ENCODE measurements at places on chromosomes 2 and 18.

- DNase-seq = no peak
Measured at GRCh38 chr18:79540904-79541282, 138.7 kb upstream of the CTDP1 start.

GRCh38 chr2:12637754-12638153, 79.0 kb upstream of the TRIB2 start:
- no peak for DNase-seq

DNA sequence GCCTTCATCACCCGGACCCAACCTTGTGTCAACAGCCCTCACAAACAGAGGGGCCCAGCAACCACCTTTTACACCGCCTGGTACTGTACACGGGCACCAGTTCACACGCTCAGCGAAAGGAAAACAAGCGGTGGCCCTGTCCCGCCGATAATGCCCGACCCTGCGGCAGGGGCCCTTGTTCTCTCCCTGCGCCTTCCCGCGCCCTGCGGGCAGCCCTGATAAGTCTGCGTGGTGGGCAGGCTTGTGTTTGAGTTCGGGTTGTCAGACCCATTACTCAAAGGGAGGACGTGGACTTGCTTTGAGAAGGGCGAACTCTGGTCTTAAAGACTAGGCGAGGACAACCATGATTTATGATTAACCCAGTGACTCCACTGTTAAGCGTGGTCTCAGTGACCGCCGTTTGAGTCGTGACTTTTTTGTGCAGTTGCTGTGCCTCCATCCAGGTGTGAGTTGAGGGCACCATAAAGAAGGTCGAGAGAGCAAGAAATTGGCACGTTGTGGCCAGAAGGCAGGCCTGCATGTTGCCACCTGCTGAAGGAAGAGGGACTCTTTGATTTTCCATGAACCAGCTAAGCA, 167.4 kb upstream of the GATA6 start:
- DNase-seq = no peak

DNA sequence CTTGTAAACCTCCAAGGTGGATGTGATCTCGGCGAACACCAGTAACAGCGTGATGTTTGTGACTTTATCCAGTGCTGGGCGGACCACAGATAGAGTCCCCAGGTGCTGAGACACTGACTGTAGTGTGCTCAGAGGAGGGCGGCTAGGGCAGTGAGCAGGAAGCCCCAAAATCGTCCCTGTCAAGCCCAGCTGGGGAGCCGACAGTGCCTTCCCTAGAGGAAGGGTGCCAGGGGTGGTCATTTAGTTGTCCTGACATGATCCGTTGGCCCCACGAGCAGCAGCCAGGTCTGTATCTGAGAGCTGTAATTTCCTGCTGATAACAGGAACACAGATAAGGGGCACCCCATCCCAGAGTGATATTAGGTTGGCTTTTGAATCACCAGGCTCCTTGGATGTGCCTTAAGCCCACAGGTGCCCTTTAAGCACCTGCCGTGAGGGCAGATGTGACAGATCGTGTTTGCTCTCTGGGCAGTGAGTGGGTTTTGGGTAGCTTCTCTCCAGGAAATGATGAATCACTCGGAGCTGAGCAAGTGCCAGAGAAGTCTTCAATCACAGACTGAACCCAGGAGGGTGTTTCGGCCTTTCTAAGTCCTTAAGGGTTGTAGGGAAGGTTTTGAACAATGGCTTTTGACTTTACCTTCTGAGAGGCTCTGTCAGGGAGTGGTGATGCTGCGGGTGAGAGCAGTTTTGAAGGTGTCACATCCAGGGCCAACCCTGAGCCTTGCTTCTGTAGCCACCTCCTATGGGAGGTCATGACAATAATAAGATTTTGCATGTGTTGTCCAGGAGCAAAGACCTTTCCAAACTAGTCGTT, 7.7 kb downstream of the LPIN1 start:
- DNase-seq = peak; percentile 63

DNA sequence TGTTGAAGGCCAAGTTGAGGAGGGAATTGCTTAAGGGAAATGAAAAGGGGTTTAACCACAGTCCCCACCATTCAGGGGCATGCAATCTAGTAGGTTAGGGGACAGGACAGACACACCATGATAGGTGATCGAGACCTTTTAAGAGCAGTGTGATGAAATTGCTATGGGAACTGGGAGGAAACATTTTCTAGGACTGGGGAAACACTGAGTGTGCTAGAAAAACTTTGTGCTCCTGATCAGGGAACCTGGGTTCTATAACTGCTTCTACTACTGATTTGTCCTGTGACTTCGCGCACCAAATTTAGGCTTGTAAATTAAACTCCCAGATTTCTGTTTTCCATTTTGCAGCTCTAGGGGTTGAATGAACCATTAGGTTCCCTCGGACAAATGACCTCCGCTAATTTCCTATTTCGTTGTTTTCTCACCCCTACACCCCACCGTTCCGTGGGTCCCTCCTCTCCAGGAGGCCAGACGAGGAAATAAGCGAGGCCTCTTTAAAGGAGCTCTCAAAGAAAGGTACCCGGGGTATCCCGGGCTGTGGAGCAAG, 371 bp upstream of the LCLAT1 start:
- no peak for DNase-seq

- no peak for DNase-seq
Measured at GRCh38 chr2:145287736-145288135, 767.8 kb upstream of the ZEB2 start.

DNA sequence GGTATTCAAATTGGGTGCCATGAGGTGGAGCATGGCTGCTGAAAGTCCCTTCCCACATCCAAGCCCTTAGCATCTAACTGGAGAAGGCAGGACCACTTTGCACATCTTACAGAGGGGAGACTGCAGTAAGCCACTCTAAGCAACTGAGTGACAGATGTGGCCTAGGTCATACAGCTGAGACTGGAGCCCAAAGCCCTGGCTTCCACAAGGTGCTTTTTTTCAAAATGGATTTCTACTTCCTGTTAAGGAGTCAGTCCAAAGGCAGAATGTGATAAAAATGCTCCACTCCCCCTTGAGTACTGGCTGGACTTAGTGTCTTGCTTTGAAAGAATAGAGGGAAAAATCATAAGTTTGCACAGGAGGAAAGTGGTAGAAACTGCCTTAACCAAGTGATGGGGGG, 424.0 kb upstream of the SPRED2 start:
- DNase-seq = no peak

DNA sequence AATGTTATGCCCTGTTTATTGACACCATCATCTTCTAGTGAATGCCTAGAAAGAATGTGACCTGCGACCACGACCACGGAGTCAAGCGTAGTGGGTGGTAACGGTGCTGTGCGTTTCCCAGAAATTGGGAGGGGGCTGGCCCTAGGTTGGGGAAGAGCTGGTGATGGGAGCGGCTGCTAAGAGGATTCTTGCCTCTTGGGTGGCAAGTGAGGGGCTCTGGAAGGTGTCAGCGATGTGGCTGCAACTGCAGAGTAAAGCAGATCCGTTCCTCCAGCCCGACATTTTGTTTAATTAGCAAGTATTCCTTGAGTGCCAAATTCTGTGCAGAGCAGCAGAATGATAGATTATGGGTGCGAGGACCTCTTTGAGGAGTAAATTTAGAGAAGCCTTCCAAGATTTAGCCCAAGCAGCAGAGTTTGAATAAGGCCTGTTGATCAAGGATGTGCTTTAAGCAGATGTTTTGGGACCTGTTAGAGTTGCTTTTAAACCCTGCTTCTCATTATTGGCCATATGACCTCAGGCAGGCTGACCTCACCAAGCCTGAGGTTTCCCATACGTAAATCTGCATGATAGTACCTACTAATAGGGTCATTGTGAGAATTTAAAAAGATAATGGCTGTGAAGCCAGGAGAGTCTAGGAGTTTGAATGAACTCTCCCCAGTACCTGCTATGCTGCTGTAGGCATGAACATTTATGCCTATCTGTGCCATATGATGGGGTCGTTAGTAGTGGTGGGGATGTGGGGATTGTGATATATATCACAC, 287.7 kb downstream of the PTGR3 start:
- DNase-seq = no peak

DNA sequence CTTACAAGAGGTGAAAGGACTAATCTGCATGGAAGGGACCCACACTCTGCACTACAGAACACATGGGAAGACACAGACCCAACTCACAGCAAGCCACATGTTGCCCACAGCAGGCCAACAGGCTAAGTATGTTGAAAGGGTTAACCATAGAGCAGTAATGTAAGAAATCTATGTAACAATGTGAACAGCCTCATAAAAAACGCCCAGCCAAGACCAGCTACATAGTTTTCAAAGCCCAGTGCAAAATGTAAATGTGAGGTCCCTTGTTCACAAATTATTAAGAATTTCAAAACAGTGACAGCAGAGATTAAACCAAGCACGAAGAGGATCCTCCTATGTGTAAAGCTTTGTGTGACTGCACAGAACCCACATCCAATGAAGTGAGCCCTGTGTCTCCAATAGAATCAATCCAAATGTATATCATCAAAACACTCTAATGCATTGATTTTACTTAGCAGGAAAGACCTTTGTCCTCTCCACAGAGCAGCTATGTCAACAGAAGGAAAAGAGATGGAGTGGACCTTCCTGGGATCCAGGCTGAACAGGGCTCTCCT, 210.1 kb downstream of the AGPS start:
- DNase-seq = no peak

Data from NCI-H226 (cell line).